ENCODE measurements at places on chromosomes 7 and 10.
A peak's percentile ranks its signal among the peaks of the same experiment; 100 is the strongest.

DNA sequence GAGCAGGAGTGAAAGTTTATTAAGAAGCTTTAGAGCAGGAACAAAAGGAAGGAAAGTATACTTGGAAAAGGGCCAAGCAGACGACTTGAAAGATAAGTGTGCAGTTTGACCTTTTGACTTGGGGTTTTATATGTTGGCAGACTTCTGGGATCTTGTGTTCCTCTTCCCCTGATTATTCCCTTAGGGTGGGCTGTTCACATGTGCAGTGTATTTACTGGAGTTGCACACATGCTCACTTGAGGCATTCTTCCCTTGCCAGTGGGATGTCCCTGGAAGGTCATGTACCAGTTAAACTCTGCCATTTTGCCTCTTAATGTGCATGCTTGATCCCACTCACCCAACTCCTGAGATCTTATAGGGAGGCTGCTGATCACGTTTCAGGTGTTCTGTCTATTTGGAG lies 23.4 kb upstream of the ARHGAP12 start:
- DNase-seq: no peak

GRCh38 chr7:6032167-6032566 lies 991 bp downstream of the ANKRD61 start:
- no peak for DNase-seq

GRCh38 chr7:12054830-12055229 lies 156.3 kb upstream of the TMEM106B start:
- DNase-seq: no peak

GRCh38 chr7:78345293-78345911 lies 546.8 kb downstream of the PHTF2 start:
- no peak for DNase-seq

DNA sequence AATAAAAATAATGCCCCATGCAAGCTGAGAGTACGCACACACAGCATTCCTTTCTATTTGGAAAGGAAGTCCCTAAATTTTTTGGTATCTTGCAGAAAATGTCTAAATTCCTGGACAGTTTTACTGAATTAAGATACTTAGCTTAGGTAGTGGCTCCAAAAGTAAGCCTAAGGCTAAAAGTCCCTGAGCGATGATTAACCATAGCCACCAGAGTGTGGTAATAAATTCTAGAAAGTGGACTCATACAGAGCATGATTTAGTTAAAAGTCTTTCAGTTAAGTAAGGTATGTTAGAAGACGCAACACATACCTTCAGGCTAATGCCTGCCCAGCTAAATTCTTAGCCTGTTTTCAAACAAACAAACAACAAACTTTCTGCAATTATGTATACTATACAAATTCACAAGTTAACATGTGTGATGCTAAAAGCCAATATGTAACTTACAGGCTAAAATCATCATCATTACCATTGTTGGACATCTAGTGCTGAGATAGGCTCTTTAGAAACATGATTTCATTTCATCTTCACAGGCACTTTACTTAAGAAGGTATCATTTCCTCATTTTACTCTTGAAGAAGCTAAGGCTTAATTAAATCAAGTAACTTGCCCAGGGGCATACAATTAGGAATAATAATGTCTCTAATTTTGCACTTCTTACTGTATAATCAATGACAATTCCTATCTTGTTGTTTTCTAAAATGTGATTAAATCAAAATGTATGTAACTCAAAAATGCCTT lies 261.4 kb upstream of the YAE1 start:
- no peak for DNase-seq

DNA sequence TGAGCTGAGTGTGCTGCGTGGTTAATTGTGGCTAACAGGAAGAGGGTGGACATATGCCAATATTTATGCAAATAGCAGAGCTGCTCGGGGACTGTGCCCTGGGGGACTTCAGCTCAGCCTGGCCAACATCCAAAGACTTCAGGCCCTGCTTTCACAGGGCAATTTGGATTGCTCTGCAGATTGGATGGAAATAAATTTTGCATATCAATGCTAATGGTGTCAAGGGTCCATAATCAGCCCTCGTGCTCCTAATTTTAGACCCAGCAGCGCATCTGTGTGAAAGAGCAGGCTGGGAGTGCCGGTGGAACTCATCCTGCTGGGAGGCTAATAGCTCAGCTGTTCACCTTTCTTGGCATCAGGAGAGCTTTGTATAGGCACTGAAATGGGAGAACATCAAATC lies 270.1 kb downstream of the TCERG1L start:
- DNase-seq: peak; percentile 60

DNA sequence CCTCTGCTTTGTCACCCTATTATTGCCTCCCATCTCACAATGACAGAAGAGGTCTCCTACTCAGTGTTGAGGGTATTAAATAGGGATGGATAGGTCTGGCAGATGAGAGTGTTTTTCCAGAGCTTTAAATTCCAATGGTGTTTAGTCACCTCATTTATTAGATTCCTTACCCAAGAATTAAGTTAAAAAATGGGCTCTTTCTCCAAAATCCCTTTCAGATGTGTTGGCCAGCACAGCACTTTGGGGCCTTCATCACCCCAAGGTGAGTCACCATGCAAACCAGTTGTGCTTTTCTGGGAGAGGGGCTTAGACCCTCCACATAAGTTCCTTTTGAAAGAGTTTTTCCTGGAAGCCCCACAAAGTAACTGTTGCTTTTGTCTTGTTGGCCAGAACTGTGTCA lies 78.4 kb downstream of the CYP26A1 start:
- no peak for DNase-seq

- peak; percentile 44 for DNase-seq
Observed at GRCh38 chr10:114631666-114632417, 26.2 kb downstream of the ABLIM1 start.

DNA sequence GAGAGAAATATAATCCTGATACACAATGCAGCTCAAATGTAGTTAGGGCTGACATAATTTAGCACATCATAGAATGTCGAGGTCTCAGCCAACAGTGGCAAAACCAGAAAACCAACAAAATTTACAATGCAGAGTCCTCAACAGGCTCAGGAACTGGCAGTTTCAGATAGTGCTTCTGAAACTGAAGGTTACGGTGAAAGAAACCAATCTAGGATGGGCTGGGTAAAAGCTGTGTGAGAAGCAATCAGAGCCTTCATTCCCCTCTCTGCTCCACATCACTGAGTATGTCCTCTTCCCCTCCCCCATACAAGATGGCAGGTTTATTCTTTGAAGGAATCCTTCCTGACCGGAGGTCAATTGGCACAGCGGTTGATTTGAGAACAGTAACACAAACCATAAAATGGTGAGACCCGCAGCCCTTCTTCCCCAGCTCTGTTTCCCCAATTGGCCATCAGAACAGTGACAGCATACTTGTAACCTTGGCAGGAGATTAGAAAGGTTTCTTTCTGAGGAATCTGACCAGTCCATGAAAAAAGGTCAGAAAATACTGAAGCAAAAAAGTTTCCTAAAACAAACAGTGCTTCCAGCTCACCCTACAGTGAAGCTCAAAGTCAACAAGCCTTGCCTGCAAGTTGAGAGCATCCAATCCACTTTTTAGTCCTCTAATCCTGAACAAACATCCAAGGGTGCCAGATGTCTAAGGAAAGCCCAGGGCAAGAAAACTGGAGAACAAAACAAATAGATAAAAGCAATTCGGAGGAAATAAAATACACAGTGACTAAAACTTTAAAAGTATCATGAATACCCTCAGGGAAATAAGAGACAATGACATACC lies 53.9 kb upstream of the IL6 start:
- DNase-seq: no peak

DNA sequence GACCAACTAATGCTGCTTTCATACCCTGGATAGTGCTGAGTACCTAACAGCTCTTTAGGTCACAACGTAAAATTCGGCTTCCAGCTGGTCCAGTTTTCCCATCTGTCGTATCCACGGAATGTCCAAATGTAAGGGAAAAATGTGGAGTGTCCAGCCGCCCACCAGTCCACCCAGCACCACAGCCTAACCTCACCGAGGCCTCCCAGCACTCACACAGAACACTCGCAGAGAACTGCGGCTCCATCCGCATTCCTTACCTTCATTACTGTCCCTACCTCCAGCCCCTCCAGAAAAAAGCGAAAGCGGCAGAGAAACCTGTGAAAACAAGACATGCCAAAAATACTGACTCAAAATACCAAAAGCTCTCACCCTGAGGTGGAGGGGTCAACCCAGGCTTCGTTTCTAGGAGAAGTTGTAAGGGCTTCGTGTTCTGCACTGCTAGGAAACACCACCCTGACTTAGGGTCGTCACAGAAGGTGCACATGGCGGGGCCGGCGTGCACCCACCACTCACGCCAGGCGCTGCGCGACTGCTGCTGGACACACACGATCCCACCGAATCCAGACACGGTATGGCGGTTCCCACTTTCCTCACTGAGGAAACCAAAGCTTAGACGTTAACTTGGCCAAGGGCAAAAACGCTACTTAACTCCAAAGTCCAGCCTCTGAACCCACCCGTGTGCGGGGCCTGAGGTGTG lies 73.9 kb downstream of the AMZ1 start:
- DNase-seq: no peak

- DNase-seq: no peak
Observed at GRCh38 chr10:15265056-15265455, 96.6 kb upstream of the NMT2 start.

DNA sequence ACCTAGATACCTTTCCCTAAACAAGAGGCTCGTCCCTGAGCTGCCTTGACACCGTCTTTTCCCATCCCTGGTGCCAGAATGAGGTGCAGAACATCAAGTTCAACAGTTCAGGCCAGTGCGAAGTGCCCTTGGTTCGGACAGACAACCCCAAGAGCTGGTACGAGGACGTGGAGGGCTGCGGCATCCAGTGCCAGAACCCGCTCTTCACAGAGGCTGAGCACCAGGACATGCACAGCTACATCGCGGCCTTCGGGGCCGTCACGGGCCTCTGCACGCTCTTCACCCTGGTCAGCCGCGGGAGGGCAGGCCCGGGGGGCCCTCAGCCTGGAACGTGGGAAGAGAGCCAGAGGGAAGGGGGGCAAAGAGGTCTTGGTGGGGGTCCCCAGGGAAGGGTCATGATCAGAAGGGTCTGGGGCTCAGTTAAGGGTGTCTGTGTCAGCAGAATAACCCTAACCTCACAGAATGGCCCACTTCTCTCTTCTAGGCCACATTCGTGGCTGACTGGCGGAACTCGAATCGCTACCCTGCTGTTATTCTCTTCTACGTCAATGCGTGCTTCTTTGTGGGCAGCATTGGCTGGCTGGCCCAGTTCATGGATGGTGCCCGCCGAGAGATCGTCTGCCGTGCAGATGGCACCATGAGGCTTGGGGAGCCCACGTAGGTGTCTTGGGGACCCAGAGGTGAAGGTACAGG lies 16.8 kb downstream of the SMO start:
- DNase-seq: no peak

DNA sequence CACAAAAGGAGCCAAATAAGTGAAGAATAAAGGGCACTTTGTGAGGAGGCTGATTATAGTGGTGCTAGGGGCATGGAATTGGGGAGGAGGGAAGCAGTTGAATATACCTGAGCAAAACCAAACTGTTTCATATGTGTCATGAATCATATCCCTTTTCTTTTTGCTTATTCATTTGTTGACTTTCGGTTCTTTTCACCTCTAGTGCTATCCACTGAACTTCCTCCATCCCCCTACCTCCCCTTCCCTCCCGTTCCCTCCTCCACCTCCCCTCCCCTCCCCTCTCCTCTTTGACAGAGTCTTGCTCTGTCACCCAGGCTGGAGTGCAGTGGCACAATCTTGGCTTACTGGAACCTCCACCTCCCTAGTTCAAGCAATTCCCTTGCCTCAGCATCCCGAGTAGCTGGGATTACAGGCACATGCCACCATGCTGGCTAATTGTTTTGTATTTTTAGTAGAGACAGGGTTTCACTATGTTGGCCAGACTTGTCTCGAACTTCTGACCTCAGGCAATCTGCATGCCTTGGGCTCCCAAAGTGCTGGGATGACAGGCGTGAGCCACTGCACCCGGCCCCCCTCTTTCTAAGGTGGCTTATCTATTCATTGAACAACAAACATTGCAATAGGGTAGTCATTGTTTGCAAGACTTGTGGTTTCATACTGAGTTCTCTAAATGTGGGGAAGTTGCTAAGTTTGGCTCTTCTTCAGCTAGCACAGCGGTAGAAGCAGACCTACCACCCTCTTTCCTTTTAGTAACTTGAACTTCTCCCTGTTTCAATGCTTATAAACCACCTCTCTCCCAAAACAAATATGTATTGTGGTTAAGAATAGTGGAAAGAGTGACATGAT lies 150.4 kb upstream of the PRPS1L1 start:
- no peak for DNase-seq

GRCh38 chr10:30448092-30448491 lies 14.1 kb downstream of the MAP3K8 start:
- DNase-seq: no peak

DNA sequence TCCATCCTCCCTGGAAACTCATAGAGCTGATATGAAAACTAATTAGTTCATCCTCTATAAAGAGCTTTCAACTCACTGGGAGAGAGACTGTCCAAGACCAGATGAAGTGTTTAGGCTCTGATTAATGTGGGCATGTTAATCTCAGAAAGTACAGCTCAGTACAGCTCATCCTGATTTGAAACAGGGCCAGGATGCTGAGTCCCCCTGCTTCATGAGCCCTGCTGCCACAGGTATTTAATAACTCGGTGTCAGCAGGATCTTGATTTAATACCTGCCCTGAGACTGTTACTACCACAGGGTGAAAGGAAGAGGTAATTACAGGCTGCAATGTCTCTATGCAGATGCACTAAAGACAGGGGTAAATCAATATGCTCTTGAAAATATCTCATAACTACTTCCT lies 10.8 kb downstream of the LMOD2 start:
- DNase-seq: peak; percentile 66

DNA sequence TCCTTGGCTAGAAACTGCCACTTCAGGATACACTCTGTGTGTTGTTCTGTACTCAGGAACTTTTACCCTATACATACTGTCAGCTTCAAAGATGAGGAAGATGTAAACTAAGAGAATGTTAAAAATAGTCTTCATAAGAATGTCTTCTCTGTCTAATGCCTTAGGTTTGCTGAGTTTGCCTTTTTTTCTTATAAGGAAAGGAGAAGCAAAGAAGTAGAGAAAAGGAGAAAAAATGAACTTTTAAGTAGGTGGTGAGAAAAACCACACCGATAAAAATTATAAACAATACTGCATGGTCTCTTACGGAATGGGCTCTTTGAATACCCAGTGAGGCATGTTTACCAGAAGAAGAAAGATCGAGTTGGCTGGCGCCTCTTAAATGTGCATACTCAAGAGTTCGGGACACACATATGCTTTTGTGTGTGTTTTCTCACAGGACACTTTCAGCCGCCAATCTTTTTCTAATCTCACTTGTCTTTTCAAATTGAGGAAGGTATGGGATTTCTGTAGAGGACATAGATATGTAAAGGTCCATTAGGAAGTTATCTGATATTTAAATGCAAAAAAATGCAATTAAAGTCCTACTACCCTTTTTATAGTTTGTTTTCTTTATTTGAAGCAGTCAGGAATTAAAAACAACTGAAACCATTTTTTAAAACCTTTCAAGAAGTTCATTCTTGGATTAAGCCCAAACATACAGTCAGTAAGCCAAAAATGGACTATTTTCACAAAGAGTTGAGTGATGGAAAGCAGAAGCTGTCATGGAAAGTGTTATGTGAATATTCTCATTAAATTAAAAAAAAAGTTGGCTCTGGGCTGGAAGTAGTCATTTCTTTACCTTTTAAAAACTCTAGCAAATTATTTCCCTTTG lies 100.6 kb upstream of the MDFIC start:
- no peak for DNase-seq

Measured in NCI-H1417 (cell line).